ENCODE measurements at places on chromosomes 11 and 22.

DNA sequence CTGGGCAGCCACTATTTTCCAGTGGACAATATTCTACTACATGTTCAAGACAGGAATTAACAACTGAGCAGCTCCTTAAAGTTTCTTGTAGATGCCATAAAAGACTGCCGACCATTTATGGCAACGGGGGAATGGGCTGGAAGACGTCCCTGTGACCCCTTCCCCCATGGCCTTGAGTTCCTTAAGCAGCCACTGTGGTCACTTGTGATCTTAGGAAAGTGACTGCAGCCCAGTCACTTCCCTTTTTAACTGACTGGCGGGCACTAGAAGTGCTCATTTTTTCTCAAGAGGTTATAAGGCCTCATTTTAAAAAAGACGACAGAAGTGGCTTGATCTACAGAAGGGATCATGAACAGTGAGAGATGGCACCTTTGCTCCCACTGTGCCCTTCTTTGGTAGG is 153.2 kb upstream of the NARS2 start:
- no peak for DNase-seq

GRCh38 chr11:4546878-4547277 is 1.9 kb downstream of the OR52M1 start:
- no peak for DNase-seq

- DNase-seq, result no peak
Observed at GRCh38 chr11:125074511-125075241, 11.6 kb downstream of the SLC37A2 start.

GRCh38 chr11:95671768-95672167 is 117.8 kb downstream of the FAM76B start:
- no peak for DNase-seq

Data from stimulated activated CD8-positive, alpha-beta memory T cell treated with anti-CD3 and anti-CD28 coated beads, Interleukin-2, amount 100 ng/mL, for 1 hour (primary cell).